ENCODE measurements at places on chromosomes 11 and 22.

DNA sequence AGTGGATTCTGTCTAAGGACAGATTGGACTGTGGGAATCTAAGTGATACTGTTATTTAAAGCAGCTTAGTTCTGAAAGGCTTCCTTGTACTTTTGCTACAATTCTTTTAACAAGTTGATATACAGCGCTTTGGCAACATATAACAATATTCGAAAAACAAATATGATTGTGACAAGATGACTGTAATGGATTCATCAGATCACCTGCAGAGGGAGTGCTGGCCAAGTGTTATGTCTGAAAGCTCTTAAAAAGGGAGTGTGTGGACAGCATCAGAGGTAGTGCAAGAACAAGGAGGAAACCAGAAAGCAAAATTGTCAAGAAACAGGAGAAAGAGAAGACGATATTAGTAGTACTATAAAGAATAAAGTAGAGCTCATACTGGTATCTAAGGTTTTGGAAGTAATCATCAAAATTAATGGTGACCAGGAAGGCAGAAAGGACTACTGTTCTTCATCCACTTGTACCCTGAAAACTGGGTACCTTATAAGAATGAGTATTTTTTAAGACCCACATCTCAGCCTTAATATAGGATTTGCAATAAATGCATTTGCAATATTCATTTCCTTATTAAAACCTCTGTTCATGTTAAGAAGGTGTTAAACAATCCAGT, 1112.0 kb upstream of the CCDC90B start:
- no peak for DNase-seq

DNA sequence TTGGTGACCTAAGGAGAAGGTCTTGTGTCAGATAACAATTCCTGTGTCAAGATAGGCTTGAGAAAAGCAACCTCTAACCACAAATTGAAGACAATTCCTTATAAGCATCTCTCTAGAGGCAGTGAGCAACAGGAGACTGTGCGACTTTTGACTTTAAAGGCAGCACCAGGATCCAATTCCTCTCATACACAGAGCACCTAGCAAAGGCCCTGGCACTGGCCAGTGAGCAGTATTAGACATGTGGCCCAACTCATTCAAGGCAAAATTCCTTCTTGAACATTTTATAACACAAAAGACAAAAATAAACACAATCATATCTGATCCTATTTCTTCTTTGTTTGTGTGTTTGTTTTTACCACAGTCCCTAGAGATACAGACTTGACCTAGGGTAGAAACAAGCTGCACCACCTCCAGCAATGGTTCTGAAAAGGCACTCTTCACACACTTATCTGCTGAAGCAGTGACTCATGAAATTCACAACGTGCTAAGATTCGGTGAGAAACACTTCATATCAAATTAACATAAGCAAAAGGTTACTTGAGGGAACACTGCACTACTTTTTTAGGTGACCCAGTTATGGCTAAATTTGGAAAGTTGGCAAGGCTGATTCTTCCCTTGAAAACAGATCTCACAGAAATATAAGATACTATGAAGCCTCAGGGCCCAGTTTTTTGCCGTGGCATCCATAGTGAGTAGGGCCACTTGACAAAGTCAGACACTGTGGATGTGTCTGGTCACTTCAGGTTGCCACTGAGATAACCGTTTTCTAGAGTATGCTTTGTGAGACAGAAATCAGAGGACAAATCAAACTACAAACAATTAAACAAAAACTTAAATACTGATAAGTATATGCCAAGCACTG, 1018.9 kb downstream of the DLG2 start:
- DNase-seq, result no peak

- DNase-seq, result no peak
Measured at GRCh38 chr22:29109822-29110221, 37.0 kb downstream of the KREMEN1 start.

DNA sequence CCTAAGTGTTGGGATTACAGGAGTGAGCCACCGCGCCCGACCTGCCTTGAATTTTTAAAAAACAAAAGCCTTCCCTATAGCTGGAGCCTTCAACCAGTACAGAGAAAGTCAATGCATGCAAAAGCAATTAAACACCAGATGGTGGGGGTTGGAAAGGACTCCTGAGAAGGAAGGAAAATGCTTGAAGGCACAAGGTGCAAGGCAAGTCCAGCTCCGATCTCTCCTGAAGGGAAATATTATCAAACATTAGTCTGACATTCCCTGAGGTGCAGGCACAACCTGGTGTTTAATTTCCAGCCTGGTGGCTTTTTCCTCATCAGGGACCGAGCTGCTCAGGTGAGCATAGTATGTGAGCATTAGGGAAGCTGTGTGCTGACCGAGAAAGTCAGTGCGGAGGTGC, 12.9 kb upstream of the RAPSN start:
- no peak for DNase-seq

- peak; percentile 95 for DNase-seq
Measured at GRCh38 chr22:23849009-23850006, 8.4 kb upstream of the SLC2A11 start.

GRCh38 chr11:60971520-60971919, at the start of gene CD6:
Gene CD6, plus strand, starts transcription at chr11:60971680. Its CDS starts 186 bp downstream, at chr11:60971866.
- peak; percentile 74 for DNase-seq

GRCh38 chr11:124296016-124296415, 17.7 kb downstream of the OR8D1 start:
- no peak for DNase-seq

DNA sequence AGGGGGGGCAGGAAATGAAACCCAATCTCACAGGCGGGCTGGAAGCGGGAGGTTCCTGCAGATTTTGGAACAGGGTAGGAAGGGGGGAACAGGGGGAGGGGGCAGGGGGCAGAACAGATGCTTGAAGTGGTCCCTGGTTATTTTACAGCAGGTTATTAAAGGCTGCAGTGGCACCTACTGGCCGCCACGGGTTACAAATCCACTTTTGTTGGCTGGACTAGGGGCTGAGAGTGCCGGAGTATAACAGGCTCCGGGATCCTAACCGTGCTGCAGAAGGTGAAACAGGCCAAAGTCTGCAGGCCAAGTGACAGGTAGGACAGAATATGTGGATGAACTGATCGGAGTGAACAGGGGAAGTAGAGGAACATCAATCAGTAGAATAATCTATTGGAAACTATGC, 2.5 kb downstream of the ROBO3 start:
- DNase-seq, result no peak

DNA sequence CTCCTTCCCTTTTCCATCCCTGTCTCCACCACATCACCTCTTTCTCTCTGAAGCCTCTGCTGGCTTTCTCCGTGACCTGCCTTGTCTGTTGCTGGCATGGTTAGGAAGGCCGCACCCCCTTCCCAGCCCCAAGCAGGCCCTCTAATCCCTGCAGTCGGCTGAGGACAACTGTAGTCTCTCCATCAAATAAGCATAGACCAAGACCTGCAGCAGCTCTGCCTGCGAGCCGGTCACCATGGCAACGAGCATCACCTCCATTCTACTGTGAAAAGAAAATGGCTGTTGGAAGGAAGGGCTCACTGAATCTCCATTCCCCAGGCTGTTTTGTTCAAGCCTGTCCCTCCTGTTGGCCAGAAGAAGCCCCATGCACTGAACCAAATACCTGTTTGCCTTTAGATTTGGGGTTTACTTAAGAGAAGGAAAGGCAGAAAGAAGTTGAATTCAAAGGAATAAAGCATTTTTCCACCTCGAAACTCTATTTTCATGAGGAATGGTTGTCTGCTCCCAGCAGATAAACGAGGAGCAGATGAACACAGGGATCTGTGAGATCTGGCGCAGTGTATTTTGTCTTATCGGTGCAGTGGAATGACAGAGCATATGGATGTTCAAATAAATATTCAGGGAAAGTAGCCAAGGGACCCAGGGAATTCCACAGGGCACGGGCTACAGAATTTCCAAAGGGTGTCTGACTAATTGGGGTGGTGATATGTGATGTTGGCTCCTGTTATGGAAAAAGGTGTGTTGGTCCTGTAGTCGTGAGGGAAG, 113.1 kb upstream of the TTC12 start:
- no peak for DNase-seq

GRCh38 chr11:120310870-120311269, 14.2 kb upstream of the TLCD5 start:
- DNase-seq, result no peak

- no peak for DNase-seq
Measured at GRCh38 chr11:97739932-97740800, 1280.6 kb upstream of the CNTN5 start.

DNA sequence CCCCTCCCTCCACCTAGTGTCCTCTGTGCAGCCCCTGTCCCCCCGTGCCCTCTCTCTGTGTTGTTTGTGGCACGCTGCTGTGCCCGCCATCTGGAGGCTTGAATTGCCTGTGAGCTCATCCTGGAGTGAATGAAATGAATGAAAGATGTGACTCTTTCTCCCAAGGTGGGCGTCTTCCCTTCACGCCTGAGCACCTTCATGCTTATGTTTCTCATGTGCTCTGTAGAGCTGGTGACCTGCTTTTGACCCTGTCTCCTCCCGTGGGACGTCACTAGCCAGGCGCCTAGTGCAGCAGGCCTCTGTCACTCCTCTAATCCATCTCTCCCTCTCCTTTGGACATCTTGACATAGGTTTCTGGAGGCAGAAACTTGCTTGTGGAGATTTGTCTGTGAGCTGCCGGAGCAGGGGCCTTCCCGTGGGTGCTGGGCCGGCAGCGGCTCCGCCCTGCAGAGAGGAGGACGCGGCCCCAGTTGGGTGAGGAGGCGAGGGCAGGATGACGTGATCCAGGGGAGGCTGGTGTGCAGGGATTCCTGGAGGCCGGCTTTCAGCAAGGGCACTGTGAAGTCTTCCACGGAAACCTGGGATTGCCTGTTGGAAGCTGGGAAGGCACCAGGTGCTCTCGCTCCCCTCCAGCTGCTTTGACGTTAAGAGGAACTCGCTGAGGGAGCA, 40.6 kb downstream of the MUC6 start:
- no peak for DNase-seq

DNA sequence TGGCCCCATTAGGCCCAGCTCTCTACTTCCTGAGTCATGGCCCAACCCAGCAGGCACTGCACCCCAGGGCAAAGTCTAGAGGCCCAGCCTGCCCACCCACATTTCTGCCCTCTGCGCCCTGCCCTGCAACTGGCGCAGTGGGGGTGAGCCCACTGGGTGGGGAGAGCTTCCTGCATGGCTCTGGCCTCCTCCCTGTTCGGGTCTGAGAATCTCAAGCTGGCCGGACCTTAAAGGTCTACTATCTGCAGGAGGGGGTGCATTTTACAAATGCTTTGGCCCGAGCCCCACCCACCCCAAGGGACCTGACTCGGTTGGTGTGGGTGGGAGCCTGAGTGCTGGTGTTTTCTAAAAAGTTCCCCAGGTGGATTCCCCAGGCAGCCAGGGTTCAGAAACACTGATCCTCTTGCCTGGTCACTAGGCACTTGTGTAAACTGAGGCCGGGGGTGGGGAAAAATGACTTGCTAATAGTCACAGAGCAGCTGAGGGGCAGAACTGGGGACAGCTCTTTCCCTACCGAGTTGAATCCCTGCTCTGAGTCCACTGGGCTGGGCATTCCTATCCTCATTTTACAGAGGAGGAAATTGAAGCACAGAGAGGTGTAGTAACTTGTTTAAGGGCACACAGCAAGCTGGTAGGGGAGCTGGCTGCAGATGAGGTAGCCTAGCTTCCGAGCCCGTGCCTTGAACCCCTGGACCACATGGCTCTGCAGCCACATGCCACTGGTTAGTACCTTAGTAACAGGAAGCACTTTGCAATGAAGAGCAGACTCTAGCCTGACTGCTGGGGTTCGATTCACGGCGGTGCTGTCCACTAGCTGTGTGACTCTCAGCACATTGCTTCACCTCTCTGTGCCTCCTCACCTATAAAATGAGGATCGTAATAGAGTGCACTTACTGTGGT, 36.3 kb downstream of the CD82 start:
- peak; percentile 52 for DNase-seq

GRCh38 chr11:10875430-10876021, 17.7 kb upstream of the ZBED5 start:
- no peak for DNase-seq

DNA sequence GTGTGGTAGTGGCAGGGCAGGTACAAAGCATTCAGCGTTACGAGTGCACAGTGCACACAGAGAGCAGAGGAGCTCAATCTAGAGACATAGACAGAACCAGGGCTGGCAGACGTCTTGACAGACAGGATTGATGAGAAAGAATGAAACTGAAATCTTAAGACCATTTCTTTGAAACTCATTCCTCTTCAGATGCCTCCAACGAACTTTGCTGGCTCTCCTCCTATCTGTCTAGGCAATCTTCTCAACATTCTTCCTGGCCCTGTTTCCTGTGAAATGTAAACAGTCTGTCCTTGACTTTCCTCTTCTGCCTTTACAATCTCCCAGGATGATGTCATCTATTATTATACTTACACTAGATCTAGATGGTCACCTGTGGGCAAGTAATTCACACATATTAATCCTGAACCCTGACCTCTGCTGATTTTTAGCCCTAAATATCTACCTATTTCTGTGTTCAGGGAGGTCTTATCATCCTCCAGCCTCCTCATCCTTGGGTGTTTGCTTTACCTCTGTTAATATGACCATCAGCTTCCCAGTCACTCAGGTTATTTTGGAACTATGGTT, 119.5 kb downstream of the ENTHD1 start:
- DNase-seq, result peak; percentile 36

DNA sequence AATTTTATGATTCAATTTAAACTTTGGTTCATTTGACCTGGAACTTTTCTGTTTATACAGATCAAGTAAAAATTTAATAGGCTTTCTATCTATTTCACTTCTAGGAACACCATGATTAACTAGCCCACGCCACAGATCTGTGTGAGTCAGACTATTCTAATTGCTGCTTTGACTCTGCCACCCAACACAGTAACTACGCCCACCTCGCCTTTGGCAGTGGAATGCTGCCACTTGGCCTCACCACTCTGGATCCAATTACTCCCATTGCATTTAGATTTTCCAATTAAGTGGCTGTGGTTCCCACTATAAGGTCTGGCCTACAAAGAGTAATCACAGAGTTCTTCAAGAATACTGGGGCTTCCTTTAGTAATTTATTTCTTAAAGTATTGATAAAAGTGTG, 46.6 kb upstream of the LIN7C start:
- DNase-seq, result no peak
